NCI-H748 treated with DMSO at 0.1 percent for 48 hours (cell line): ENCODE measurements at places on chromosomes 3 and 15.

GRCh38 chr3:26558257-26558656, 64.3 kb upstream of the LRRC3B start:
- DNase-seq = no peak

GRCh38 chr3:139457066-139457465, 19.2 kb downstream of the RBP2 start:
- DNase-seq = no peak

DNA sequence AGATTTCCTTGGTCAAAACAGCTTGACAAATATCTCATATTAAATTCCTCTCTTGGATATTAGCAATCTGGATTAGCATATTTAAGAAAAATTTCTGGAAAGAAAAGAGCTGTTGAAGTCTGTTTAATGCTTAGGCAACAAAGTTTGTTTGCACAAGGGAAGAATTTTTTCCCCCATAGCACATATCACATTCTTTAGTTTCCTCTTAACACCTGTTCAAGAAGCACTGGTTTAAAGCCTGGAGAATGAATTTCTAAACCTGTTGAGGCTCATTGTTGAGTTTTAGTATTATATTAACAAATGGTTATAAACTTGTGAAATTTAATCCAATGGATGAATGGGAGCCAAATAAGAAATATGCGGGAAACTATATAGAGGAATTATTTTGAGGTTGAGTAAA, 41.5 kb downstream of the NLGN1 start:
- DNase-seq = no peak

- no peak for DNase-seq
Observed at GRCh38 chr15:24076090-24076784, 389.1 kb upstream of the NDN start.

- DNase-seq = no peak
Observed at GRCh38 chr3:46724424-46724823, 6.8 kb upstream of the PRSS50 start.

- DNase-seq = no peak
Observed at GRCh38 chr3:37995652-37996641, 5.4 kb downstream of the VILL start.

- no peak for DNase-seq
Observed at GRCh38 chr3:28081533-28081947, 159.9 kb upstream of the CMC1 start.

- no peak for DNase-seq
Observed at GRCh38 chr3:33167716-33168336, 50.8 kb downstream of the SUSD5 start.

DNA sequence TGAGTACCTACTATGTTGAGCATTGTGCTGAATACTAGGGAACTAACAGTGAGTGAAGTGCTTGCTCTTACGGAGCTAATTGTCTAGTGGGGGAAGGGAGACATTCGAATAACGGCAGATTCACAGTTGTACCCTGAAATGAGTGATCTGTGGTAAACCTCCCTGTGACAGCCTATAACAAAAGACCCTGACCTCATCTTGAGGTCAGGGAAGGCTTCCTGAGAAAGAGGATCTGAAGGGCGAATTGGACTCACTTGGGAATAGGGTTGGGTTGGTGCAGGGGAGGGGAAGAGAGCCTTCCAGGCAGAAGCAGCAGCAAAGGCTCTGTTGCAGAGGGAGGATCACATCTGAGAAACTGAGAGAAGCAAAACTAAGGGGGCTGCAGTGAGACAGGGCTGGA, 13.2 kb downstream of the HPS3 start:
- no peak for DNase-seq

- DNase-seq = no peak
Observed at GRCh38 chr3:123724306-123724705, 139.5 kb upstream of the HACD2 start.
